ENCODE measurements at places on chromosomes 5 and 9. TPM values are rescaled to one million over a fixed set of nuclear protein-coding genes. Genes with fewer than 3 reads are reported as not detected.

Gene PPP3R2
- total RNA-seq = not detected

Gene TYRP1
- total RNA-seq = not detected

Gene CXCL14
- not detected for total RNA-seq

Gene PRRX2
- not detected for total RNA-seq

Gene TAF11L10
- not detected for total RNA-seq

Gene PLPP7
- 0.86 TPM for total RNA-seq

Gene ZBED3
- 8.4 TPM for total RNA-seq

Gene TARS1
- 168 TPM for total RNA-seq

Gene IL31RA
- not detected for total RNA-seq

Gene SHISAL2B
- total RNA-seq = not detected

Gene RLN2
- 3.7 TPM for total RNA-seq

Gene TERT
- total RNA-seq = not detected

Gene FAXDC2
- 0.86 TPM for total RNA-seq

Gene LCN15
- total RNA-seq = not detected

Gene TAF11L11
- not detected for total RNA-seq

Gene STPG3
- not detected for total RNA-seq

Gene PCDHGA7
- 0.42 TPM for total RNA-seq

Gene KDM3B
- total RNA-seq = 97.5 TPM

Gene PCDH12
- total RNA-seq = not detected

Gene SMIM33
- not detected for total RNA-seq

Gene UGT3A1
- not detected for total RNA-seq

Gene JADE2
- total RNA-seq = 262 TPM

Gene FAM78A
- total RNA-seq = 80.9 TPM

Gene BOD1
- 34.6 TPM for total RNA-seq

Gene SLC6A7
- not detected for total RNA-seq

Gene ZFAND5
- 152 TPM for total RNA-seq

Gene ARSI
- total RNA-seq = not detected

Gene SLIT3
- total RNA-seq = not detected

Gene IL13
- 0.31 TPM for total RNA-seq

Gene PURA
- 30.4 TPM for total RNA-seq

Gene OR2K2
- not detected for total RNA-seq

Gene LNPEP
- total RNA-seq = 107 TPM

Gene LCN9
- total RNA-seq = not detected

Gene GFRA3
- total RNA-seq = not detected

Gene SGCD
- total RNA-seq = not detected

Gene IFNK
- total RNA-seq = not detected

Gene FBXO10
- total RNA-seq = 2.4 TPM

Gene CTSV
- not detected for total RNA-seq

Measured in naive thymus-derived CD8-positive, alpha-beta T cell (primary cell).